Stimulated activated CD8-positive, alpha-beta memory T cell treated with anti-CD3 and anti-CD28 coated beads, Interleukin-15, amount 100 ng/mL, for 4 hours (primary cell): ENCODE measurements at places on chromosomes 1 and 21.

DNA sequence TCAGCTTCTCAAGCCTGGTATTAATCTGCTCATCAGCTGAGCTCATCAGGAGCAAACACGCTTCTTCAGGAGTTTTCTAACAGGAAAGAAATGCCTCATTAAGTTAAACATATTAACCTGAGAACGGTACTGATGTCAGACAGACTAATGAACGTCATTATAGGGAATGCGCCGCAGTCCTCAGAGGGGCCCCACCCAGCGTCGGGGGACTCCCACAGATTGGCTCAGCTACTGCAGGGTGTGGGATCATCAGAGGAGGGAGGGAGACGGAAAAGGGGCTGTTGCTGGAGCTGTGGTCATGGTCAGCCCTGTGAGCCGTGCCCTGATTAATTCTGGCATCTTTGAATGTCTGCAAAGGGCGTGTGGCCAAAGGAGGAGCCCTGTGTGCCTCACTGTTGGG is 348.5 kb downstream of the PTPRU start:
- no peak for DNase-seq

DNA sequence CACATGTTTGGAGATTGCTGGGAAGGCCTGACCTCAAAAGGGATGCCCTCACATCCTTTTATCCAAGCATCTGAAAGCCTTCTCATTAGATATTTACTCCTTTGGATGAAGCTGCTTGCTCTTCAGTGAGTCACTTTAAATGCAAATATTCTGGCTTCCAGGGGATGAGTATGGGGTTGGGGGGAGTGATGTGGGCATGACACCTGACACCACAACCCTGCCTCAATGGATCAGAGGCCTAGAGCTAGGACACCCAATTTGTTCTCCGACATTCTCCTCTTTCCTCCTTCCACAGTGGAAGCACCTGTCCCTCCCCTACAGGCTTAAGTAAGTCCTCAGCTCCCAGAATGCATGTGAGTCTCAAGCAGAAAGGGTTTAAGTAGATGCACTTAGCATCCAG is 238.3 kb downstream of the OMA1 start:
- no peak for DNase-seq

DNA sequence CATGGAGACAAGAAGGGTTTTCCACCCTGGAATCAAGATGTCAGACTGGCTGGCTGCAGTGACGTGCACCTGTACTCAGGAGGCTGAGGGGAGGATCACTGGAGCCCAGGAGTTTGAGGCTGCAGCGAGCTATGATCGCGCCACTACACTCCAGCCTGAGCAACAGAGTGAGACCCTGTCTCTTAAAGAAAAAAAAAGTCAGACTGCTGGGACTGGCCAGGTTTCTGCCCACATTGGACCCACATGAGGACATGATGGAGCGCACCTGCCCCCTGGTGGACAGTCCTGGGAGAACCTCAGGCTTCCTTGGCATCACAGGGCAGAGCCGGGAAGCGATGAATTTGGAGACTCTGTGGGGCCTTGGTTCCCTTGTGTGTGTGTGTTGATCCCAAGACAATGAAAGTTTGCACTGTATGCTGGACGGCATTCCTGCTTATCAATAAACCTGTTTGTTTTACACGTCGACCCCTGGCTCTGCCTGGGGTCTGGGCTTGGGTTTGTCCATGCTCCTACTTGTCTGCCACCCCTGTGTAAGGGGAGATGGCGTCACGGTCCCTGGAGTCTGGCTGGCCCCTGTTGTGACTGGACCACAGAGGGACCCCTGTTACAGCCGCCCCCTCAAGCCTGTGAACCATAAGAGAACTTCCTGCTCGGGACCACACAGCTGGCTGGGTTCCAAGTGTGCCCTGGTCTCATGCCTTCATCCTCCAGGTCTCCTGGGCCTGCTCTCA is 20.9 kb upstream of the VPS13D start:
- peak; percentile 48 for DNase-seq

DNA sequence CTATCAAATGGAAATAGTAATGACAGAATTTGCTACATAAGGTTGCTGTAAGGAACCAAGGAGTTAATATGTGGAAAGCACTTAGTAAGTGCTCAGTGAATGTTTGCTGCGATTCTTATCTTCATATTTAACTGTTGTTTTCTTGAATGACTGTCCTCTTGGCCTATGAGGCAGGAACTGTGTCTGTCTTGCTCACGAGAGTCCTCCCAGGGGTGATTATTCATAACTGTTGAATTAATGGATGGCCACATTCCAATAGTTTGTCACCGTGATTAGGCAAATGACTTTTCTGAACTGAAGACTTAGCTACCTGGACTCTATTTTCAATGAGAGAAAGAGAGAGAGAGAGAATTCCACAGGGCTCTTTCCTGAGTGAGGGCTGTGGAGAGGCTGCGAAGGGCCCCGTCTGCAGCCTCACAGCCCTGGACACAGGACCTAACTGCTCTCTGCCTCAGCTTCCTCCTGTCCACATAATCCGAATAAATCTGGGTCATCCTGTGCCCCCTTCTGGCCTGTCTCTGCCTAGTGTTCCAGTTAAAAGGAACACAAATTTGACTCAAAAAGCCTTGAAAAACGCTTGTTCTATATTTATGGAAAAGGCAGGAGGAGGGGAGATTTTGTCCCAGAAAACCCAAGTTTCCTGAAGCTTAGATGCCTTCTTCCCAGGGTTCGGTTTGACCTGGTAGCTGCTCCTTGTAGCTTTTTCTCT is 8.5 kb downstream of the EDN2 start:
- DNase-seq: no peak

- DNase-seq: no peak
Observed at GRCh38 chr1:161229896-161230295, 4.0 kb downstream of the TOMM40L start.

- no peak for DNase-seq
Observed at GRCh38 chr1:150799089-150799488, 9.0 kb downstream of the CTSK start.
